ENCODE measurements at places on chromosomes 3 and 15.

GRCh38 chr3:174547801-174548435, 311.2 kb upstream of the NAALADL2 start:
- no peak for DNase-seq

DNA sequence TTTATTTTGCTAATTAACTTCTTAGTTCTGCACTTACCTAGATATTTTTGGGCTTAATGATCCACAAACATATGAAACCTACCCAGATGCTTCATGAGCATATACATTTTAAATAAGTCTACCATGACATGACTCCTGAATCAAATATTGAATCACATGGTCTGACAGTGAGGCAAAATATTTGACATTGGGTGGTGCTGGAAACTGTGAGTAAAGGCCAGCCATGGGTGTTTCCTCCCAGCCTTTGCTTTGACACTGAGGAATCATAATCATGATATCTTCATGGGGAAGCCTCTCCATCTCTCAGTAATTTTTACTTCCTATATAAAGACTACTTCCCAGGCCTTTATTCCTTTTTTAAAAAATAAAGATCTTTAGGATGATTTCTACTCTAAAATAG, 22.8 kb upstream of the SSR3 start:
- DNase-seq, result no peak

DNA sequence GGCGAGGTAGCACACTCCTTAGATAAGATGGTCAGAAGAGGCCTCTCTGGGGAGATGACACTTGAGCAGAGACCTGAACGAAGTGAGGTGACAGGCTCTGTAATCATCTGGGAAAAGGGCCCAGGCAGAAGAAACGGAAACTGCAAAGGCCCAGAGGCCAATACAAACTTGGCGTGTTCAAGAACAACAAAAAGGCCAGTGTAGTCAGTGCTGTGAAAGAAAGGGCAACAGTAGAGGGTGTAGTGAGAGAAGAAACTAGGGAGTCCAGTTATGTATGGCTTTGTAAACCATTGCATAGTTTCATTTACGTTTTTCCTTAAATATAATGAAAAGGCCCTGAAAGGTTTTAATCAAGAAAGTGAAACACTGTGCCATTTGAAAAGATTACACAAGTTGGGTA, 31.8 kb downstream of the PLD1 start:
- DNase-seq, result no peak

DNA sequence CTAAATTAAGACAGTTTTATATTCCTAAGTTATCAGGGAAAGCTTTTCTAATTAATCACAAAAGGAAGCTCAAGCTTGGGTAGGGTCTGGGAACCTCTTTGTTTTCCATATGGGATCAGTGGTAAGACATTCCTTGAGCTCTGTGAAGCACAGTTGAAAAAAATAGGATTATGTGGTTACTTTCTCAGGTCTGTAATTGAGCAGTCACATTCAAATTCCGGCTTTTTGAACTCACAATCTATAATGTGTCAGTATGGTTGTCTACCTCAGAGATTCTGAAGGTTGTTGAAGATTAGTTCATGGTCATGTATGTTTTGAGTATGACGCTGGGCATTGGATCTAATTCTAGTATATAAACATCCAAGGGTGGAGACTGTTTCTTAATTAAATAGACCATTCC, 364.5 kb downstream of the LPP start:
- no peak for DNase-seq

DNA sequence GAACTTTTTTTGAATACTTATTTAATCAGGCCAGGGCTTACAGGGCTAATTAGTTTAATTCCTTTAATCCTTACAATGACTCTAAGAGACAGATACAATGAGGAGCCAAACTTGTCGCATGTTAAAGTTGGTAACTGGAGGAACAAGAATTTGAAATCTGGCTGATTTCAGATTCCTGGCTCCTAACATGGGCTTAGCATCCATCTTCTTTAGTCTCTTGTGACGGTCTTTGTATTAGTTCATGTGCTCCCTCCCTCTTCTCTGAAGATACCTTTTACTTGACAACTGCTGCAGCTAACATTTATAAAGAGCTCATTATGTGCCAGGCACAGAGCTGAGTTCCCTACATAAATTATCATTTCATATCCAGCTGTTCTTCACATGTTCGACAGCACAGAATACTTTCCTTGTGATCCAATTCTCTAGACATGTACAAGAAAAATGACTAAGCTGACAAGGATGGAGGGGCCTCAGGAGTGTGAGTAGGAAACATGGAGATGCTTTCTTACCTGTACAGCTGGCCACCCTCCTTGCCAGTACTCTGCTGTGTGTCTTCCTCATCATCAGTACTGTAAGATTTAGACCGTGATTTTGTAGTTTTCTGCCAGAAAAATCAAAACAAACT, 206.8 kb upstream of the STRIT1 start:
- DNase-seq, result no peak

DNA sequence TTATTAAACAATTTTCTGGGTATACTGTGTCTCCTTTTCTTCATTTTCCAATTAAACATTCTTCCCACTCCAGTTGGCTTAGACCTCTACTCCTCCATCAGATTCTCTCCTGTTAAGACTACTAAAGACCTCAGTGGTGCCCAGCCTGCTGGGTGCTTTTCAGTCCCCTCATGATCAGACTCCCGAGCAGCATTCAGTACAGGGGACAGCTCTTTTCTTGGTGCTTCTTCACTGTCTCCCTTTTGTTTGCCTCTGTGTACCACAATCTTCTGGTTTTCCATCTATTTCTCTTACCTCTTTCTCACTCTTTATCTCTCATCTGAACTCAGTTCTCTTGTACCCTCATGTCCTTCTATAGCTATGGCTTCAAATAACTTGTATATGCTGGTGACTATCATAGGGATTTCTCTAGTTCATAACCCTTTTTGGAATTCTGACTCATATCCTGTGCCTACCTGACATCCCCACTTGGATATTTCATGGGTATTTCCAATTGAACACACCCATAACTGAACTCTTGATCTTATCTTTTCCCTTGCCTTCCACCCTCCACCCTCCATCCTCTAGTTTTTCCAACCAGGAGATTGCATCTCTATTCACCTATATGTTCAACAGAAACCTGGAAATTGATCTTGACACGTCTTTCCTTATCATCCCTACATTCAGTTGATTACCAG, 55.6 kb upstream of the ABHD10 start:
- DNase-seq, result no peak

DNA sequence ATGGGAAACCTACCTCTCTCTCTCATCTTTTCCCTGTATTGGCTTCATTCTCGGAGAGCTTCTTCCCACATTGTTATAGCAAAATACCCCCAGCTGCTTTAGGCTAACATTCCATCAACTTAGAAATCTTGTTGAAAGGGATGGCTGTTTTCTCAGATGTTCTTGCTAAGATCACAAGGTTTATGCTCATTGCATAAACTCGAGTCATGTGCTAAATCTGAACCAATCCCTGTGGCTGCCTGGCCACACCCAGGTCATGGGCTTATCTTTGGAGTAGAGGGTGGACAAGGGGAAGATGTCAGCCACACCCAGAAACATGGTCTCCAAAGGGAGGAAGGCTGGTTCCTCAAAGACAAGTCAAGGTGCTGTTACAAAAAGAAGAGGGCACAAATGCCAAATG, 150.6 kb upstream of the UMPS start:
- DNase-seq, result no peak

DNA sequence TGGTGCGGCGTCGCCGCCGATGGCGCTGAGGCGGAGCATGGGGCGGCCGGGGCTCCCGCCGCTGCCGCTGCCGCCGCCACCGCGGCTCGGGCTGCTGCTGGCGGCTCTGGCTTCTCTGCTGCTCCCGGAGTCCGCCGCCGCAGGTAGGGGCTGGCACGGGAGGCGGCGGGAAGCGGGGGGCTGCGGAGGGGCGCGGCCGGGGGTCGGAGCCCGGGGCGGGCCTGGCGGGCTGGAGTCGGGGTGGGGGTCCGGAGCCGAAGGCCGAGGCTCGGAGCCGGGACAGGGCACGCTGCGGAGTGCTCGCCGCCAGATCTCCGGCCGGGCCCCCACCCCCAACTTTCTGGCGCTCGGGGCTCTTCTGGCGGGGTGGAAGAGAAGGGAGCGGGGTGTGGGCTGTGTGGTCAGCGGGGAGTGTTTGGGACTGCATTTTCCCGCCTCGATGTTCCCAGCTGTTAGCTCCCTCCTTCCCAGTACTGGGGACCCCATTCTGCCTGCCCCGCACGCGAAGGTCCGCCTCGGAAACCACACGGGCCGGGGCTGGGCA, 299 bp downstream of the TYRO3 start:
- no peak for DNase-seq

- peak; percentile 28 for DNase-seq
Observed at GRCh38 chr3:182182531-182182968, 470.8 kb downstream of the SOX2 start.

DNA sequence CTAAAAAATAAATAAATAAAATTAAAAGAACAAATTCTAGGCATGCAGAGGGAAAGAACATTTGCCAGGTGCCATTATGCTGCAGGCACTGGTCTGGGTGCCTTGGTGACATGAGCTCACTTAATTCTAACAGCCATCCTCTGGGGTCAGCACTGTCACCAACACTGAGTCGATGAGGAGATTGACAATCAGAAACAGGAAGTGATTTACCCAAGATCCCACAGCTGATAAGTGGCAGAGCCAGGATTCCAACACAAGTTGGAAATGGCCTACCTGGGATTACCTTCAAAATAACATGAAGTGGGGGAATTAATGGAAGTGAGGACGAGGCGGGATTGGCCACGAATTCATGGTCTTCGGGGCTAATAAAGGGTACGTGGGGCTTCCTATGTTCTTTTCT, 3.6 kb downstream of the PLIN1 start:
- DNase-seq, result no peak

DNA sequence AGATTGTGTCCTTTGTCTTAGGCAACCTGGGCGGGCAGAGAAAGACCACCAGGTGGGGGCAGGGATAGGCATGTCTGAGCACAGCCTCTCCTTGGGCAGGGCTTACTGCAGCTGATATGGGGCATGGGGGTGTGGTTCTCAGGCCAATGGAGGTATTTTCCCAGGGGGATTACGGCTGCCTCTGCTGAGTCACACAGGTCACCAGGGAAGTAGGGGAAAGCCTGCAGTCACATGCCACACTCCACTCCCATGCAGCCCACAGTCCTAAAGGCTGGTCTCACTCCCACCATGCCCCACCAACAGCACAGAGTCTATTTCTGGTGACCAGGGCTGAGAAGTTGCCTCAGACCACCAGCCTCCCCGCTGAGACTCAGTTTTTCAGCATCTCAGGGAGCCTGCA, 466.4 kb downstream of the DIPK2A start:
- DNase-seq, result peak; percentile 22

DNA sequence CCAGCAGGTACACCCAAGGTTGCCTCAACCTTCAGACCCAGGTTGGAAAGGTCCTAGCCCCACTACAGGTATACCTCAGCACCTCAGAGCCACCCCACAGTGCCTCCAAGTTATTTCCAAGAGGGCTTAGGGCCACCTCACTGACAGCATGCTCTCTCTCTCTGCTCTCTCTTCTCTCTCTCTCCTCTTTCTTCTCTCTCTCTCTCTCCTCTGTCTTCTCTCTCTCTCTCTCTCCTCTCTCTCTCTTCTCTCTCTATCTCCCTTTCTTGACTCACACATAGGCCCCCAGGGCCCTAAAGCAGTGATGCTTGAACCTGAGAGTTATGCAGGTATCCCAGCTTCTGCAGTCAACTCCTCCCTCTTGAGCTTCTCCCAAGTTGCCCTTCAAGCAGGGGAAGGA, 4.2 kb downstream of the CAV3 start:
- no peak for DNase-seq

DNA sequence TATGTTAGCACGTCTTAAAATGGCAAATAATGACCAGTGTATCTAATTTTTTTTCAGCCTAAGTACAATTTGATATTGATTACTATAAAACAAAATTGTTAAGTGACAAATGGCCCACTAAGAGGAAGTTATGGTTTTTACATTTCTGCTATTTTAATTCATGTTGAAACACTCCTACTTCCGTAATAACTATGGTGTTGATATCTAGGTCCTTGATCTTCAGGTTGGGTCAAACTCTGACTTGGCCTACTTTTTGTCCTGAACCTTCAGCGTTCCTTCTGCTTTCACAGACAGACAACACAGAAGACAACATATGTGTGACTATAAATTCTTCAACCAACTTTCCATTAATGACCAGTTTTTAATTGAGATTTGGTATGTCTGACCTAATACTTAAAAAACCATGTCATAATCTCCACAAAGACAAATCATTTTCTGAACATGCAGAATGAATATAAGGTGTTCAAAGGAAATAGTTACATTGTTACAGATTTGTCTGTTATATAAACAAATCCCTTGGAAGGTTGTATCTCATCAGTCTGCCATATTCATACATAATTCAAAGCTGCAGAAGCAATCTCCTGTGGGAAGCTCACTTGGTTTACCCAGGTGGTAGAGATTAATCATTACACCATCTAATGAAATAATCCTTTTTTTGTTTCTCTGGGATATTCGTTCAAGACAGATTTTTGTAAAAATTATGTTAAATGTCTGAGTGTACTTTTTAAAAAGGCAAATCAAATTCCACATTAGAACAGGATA, 92.1 kb upstream of the TSPAN3 start:
- DNase-seq, result no peak

- no peak for DNase-seq
Observed at GRCh38 chr3:78880603-78881461, 887.0 kb downstream of the ROBO1 start.

DNA sequence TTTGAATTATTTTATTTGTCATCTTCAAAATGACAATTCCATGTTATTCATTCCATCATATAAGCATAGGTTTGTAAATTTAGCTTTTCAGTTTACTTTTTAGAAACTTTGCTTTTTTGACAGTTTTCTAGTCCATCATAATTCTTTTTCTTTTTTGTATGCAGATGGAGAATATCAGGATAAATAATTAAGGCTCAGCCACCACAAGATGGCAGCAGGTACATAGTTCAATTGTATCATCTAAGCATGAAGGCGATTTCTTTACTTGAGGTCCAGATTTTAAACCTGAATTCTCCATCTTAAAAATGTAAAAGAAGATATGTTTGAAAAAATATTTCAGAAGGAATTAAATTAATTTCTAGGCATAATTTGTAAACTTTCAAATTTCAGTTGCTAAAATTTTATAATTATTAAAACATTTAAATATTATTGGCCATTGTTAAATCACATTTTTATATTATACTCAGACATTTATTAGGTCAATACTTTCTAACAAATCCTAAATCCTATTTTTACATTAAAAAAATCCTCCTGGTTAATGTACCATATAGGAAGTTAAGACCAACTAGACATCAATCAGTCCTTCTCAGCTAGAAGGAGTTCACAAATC, 15.1 kb downstream of the PLSCR5 start:
- DNase-seq, result no peak

DNA sequence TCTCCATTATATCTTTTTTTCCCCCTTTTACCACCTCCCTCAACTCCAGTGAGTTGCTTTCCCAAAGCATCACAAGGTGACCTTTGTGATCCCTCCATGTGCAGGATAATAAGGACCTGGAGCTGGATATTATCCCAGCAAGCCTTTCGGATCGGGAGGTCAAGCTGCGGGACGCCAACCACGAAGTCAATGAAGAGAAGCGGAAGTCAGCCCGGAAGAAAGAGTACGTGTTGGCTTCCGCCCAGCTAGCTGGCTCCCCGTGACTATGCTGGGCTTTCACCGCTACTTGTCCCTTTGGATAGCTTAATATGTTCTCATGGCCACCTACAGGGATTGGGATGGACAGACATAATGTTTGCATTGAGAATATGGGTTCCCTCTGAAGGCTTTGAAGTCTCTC, 273.7 kb upstream of the UMPS start:
- DNase-seq, result no peak
